ENCODE measurements at places on chromosomes 7 and 10.

DNA sequence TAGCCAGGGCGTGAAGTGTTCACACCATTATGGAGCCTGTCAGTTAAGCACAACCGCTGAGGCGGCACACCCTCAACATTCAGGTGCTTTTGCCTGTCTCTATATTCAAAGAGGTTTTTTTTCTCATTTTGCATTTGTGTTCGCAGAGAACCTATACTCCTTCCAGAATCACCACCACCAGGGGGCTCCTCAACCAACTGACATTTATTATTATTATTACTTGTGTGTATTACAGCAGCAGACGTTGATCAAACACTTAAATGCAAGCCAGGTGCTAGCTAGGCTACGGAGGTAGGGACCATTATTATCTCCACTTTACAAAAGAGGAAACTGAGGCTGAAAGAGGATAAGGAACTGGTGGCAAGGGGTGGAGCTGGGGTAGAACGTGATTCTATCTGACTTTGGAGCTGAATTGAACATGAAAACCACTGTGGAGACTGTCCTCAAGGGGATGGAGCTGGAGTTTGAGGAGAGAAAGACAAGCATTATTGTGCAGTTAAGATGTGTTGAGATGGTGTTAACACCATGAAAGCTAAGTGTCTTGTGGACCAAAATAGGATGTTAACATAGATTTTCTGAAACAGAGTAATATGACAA, 133.8 kb upstream of the PLXNA4 start:
- DNase-seq, result peak; percentile 45

DNA sequence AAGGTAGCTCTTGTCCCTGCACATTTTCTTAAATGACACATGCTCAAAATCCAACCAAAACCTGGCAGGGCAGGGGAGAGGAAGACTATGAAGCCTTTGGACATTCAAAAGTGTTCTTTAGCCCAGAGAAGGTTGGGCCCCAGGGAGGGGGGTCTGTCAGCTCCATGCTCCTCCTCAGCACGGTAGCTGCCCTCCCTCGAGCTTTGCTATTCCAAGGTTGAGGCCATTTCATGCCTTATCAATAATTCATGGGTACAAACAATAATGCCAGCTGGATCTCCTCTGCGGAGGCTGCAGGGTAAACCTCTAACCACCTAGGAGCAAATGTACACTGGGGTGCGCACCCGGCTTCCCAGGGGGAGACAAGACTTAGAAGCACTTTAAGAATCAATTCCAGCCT, 61.5 kb downstream of the SLIT1 start:
- no peak for DNase-seq

- peak; percentile 20 for DNase-seq
Measured at GRCh38 chr10:62049624-62050345, 148.3 kb downstream of the ARID5B start.

DNA sequence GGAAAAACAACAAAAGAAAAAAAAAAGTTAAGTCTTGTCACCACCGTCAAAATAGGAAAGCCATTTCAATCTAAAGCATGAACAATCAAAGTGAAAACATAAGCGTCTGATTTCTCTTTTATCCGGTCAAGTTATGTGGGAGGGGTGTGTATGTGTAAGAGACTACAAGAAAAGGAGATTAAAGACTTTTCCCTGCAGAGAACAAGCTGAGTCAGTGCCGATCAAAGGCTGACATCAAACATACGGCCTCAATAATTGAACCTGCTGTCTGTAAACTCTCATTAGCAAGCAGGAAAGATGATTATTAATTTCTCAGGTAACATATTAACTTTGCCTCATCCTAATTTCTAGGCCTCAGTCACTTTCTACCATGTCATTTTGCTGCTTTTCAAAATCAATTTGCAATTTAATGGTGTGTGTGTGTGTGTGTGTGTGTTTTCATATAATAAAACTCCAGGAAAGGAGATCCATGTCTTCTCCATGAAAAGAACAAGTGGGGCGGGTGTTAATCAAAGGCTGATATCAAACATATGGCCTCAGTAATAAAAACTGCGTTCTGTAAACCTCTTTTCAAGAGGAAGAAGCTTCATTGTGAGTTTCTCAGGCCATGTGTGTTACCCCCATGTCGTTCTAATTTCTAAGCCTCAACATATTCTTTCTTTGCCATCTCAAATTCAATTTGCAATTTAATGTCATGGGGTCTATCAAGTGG, 649.1 kb upstream of the SORCS1 start:
- DNase-seq, result no peak

- no peak for DNase-seq
Measured at GRCh38 chr10:71982269-71983178, 18.3 kb downstream of the CHST3 start.

- no peak for DNase-seq
Measured at GRCh38 chr7:105577251-105577650, 4.0 kb downstream of the EFCAB10 start.

DNA sequence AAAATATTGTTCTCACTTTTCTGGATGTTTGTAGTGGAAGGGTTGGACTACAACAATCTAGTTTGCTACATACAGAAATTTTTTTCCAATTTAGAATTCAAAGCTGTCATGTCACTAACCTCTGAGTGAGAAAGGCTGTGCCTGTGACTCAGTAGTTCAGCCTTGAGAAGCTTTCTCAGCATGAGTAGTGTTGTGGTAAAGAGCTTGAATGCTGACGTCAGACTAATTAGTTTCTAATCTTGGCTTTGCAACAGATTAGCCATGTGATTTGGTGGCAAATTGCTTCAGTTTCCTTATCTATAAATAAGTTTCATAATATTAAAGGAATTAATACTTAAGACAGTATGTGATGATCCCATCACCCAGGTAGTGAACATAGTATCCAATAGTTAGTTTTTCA, 83.8 kb downstream of the ABCA13 start:
- no peak for DNase-seq

- peak; percentile 94 for DNase-seq
Measured at GRCh38 chr10:80158598-80159127, 26.1 kb downstream of the PLAC9 start.

GRCh38 chr7:45036317-45036716, 36.3 kb downstream of the CCM2 start:
- no peak for DNase-seq

GRCh38 chr7:11168650-11169170, 195.0 kb downstream of the PHF14 start:
- DNase-seq, result no peak

DNA sequence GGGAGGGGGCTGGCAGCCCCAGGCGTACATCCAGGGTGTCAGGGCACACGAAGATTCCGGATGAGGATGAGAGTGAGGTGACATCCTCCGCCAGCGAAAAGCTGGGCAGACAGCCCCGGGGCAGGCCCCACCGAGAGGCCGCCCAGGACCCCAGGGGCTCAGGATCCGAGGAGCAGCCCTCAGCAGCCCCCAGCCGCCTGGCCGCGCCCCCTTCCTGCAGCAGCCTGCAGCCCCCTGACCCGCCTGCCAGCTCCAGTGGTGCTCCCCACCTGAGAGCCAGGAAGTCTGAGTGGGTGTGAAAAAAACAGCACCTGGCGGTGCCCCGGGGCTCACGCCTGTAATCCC, 3.2 kb downstream of the GJD4 start:
- no peak for DNase-seq

DNA sequence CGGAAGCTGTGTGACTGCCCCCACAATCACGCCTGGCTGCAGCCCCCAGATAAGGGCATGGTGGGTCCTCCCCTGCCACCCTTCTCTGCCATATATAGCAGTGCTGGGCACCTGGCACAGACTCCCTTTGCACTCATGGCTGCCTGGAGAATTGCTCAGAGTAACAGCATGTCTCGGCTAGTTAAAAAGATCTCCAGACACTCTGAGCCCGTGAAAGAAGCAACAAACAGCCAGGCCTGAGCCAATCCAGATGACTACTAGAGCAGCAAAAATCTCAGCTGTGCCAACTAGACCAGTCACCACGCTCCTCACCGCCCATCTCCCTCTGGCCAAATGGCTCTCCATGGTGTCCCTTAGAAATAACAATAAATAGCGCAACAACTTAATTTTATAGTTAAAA, 71.3 kb downstream of the PARD3 start:
- no peak for DNase-seq

DNA sequence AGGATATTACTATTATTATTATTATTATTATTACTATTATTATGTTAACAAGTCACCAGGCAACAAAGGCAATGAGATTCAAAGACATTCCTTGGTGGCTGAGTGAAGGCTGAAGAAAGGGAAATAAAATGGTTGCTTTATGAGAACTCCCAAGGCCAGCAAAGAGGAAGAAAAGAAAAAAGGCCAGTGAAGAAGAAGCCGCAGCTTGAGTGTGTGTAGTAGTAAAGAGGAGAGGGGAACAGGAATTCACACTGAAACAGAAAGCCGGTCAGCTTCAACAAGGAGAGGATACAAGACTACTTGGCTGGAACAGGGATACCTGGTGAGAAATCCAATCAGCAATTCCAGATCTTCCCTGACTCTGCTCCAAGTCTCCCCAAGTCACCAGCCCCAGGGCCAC, 42.4 kb downstream of the PLXNA4 start:
- DNase-seq, result no peak

- DNase-seq, result no peak
Measured at GRCh38 chr10:955820-956217, 24.3 kb upstream of the LARP4B start.

DNA sequence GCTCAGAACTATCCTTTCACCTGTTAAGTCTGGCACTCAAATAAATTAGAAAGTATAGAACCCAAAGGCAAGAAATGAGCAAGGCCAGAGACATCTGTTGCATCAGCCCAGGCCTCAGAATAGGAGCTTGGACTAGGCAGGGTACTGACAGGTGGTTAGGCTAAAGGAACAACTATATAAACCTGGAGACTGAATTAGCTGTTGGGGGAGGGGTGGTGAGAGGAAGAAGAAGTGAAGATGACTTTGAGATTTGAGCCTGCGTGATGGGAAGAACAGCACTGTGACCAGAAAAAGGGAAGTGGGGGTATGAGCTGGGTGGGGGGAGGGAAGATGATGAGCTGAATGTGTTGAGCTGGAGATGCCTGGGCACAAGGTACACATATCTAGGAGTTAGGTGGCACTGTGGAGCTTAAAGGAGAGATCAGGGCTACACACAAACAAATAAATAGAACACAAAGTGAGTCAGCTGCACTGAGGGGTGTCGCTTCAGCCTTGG, 244.7 kb downstream of the PTEN start:
- no peak for DNase-seq

- no peak for DNase-seq
Measured at GRCh38 chr10:117134306-117135025, 3.6 kb downstream of the VAX1 start.

DNA sequence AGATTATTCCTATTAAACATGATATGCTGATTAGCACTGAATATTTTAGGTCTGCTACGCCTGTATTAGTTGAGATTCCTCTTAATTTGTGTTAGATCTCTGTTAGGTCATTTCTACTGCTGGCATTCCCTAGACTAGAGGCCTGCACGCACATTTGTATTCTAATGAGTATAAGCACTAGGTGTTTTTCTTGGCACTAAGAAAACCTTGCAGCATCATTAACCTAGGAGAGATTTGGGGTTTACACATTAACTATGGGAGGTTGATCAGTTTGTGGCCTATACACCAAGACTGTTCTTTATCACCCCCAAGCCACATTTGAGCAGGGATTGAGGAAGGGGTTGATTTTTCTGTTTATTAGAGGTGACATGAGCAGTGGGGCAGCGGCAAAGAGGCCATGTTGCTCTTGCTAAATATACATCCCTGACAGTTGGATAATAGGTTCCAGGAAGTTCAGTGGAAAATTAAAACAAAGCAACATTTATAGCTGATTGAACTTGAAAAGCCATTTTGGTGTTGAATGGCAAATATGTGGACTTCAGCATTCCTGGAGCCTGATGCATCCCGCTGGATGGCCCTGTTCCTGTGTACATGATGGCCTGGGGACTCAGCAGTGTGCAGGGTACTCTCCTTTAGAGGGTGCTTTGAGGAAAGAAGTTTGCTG, 65.2 kb downstream of the GBF1 start:
- peak; percentile 86 for DNase-seq

DNA sequence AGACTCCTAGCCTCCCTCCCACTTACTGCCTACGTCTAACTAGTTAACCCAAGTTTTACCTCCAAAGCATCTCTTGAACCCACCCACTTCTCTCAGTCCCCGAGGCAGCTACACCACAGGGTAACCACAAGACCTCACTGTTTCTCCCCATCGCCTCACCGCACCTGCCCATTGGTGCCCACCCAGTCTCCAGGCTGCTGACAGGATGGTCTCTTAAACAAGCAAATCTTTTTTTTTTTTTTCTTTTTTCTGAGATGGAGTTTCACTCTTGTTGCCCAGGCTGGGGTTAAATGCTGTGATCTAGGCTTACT, 47.0 kb downstream of the DENND2A start:
- no peak for DNase-seq

DNA sequence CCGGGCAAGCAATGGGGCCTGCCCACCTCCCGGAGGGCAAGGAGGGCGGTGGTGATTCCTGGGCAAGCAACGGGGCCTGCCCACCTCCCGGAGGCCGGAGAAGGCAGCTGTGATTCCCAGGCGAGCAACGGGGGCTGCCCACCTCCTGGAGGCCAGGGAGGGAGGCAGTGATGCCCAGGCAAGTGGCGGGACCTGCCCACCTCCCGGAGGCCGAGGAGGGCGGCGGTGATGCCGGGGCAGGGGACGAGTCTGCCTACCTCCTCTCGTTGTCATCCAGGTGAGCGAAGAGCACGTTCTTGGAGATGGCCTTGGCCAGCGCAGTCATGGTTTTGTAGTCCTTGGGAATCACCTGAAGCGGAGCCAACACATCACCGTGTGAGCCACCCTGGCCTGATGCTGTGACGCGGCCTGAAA, 49.5 kb upstream of the DNAAF5 start:
- no peak for DNase-seq

DNA sequence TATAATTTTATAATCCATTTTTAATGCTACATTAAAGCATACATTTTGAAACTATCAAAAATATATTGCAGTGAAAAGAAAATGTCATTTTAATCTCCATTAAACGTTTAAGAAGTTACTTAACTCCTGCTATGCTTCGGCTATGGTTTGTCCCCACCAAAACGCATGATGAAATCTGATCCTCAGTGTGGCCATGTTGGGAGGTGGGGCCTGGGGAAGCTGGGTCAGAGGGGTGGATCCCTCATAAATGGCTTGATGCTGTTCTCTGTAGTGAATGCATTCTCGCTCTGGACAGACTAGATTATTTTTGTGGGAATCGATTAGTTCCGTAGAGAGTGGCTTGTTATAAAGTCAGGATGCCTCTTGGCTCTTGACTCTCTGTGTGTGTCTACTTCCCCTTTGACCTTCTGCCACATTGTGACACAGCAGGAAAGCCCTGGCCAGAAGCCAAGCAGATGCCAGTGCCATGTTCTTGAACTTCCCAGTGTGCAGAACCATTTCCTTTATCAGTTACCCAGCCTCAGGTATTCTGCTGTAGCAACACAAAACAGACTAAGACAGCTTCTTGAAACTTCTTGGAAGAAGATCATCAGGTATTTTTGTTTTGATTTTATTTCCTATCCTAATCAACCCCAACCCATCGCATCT, 77.8 kb downstream of the TCERG1L start:
- DNase-seq, result no peak

- DNase-seq, result no peak
Measured at GRCh38 chr10:12825260-12825849, 176.2 kb downstream of the CCDC3 start.

DNA sequence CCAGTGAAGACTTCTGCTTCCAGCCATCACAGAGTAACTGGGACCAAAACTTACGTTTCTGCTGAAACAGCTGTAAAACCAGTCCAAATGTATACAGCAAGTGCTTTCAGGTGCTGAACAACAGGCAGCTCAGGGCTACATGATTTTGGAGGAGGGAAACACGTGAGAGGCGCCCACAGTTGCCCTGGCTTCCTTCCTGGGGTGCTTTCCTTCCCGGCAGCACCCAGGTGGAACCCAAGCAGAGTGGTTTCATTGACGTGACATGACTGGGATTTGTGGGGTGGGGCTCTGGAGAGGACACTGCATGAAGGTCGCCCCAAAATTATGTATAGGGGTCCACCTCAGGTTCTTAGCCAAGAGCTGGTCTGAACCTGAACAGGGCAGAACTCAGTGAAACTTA, 34.2 kb downstream of the IL2RA start:
- no peak for DNase-seq
